ENCODE measurements at places on chromosomes 16 and 17.

DNA sequence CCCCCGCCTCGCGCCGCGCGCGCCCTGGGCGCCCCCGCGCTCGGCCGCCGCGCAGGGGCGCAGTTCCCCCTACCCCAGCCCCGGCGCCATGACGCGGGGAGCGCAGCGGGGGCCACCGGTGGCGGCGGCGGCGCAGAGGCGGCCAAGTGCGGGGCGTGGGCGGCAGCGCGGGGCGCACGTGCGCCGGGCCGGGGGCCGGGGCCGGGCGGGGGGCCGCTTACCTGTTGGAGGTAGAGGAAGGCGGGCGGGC, 108.3 kb downstream of the ENGASE start:
- no peak for DNase-seq
- peaks cover 25% of the 10 kb centered on the region for H3K27me3 ChIP-seq
- no peak overlapping the region for H3K4me3 ChIP-seq
- H3K27ac ChIP-seq = no peak overlapping the region
- H3K4me1 ChIP-seq = peaks cover 1% of the 10 kb centered on the region

DNA sequence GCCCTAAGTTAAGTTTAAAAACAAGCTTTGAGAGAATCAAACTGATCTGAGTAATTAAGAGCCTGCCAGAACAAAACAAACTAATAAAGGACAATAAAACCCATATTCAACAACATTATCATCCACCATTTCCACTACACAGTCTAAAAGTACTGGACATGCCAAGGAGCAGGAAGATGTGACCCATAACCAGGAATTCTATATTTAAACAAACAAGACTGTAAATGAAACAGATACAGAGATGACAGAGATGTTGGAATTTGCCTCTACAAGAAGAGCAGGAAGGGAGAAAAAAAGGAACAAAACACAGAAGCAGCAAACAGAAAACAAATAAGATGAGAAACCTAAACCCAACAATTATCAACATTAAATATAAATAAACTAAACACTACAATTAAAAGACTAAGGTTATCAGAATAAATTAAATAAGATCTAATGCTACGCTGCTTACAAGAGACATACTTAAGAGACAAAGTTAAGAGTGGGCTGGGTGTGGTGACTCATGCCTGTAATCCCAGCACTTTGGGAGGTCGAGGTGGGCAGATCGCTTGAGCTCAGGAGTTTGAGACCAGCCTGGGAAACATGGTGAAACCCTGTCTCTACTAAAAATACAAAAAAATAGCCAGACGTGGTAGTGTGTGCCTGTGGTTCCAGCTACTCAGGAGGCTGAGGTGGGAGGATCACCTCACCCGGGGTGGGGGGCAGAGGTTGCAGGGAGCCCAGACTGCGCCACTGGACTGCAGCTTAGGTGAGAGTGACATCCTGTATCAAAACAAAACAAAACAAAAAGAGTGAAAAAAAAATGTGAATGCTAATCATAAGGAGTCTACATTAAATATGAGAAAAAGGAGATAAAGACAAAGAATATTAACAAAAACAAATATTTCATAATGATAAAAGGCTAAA, 50.6 kb downstream of the CREBBP start:
- H3K36me3 ChIP-seq = peaks cover 34% of the 10 kb centered on the region
- no peak overlapping the region for H3K4me3 ChIP-seq
- H3K27me3 ChIP-seq = no peaks in the 10 kb centered on the region
- H3K27ac ChIP-seq = no peak overlapping the region
- no peak for DNase-seq

- peak; percentile 87 for DNase-seq
- peaks cover 53% of the 10 kb centered on the region for H3K4me1 ChIP-seq
- H3K36me3 ChIP-seq = peaks cover 63% of the 10 kb centered on the region
- no peaks in the 10 kb centered on the region for H3K27me3 ChIP-seq
- peak overlapping the region; percentile 93 for H3K4me3 ChIP-seq
Measured at GRCh38 chr17:78127239-78127887, 1.2 kb downstream of the TMC6 start.

DNA sequence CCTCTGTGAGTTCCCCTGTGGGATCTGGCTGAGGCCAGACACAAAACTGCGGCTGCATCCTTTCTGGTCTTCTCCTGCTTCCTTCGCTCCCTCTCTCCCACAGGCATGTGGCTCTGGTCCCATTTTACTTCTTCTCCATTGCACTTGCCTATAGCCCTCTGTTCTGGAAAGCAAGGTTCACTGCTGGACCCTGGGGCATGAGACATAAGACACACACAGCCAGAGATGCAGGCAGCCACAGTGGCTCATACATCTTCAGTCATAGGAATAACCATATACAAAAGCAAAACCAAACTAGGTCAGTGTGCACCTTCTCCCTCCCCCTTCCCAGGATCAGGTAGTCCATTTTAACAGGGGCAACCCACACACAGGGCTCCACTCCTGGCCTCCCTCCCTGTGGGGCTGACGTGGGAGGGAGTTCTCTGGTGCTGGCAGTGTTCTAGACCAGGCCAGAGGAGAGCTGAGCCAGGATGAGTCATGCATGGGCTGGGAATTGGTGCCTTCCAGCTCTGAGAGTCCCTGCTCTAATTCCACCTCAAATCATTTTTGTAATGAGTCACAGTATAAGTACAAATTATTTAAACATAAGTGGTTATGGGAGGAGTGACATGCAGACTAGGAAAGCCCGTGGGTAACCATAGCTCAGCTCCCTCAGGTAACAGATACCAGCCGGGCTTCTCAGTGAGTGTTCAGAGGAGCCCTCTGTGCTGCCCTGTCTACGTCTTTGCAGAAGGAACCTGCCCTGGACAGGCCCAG, 58.0 kb downstream of the ASIC2 start:
- H3K4me3 ChIP-seq = no peak overlapping the region
- DNase-seq = no peak

DNA sequence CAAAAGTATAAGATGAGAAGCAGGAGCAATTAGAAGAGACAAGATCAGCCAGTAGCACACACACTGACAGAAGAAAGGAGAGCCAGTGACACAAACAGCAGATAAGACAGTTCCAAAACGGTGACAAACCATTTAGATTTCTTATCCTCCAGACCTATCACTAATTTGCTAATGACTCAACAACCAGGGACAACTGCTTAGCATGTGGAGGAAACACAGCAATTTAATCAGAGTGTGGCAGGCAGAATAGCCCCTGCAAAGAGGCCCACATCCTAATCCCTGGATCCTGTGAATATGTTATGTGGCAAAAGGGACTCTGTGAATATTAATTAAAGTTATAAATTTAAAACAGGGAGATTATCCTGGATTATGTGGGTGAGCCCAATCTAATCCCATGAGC, 81.1 kb downstream of the CACNG1 start:
- peaks cover 33% of the 10 kb centered on the region for H3K36me3 ChIP-seq
- H3K27me3 ChIP-seq = no peaks in the 10 kb centered on the region
- H3K27ac ChIP-seq = no peak overlapping the region
- DNase-seq = no peak
- peaks cover 3% of the 10 kb centered on the region for H3K4me1 ChIP-seq

DNA sequence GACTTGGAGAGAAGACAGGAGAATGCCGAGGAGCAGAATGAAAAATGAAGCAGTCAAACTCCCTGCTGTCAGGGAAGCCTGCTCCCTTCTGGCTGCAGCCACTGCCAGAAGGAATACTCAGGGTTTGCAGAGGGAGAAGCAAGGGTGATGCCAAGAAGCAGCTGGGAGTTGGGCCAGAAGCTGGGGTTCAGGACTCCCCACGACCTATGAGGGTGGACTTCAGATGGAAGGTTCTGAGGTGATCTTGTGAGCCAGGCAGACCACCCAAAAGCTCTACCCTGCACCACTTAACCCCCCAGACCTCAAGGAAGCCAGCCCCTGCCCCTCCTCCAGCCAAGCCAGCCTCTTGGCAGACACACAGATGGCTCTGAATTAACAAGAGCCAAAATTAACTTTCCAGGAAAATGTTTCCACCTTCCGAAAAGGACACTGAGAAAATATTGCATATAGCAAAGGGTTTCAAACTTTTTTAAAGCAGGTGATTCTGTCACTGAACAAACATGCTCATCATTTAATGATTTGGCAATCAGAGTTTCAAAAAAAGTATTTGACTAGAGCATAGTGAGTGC, 126.0 kb upstream of the ERCC4 start:
- no peak overlapping the region for H3K4me3 ChIP-seq
- no peaks in the 10 kb centered on the region for H3K4me1 ChIP-seq
- H3K27ac ChIP-seq = no peak overlapping the region
- H3K36me3 ChIP-seq = no peaks in the 10 kb centered on the region
- no peaks in the 10 kb centered on the region for H3K27me3 ChIP-seq

DNA sequence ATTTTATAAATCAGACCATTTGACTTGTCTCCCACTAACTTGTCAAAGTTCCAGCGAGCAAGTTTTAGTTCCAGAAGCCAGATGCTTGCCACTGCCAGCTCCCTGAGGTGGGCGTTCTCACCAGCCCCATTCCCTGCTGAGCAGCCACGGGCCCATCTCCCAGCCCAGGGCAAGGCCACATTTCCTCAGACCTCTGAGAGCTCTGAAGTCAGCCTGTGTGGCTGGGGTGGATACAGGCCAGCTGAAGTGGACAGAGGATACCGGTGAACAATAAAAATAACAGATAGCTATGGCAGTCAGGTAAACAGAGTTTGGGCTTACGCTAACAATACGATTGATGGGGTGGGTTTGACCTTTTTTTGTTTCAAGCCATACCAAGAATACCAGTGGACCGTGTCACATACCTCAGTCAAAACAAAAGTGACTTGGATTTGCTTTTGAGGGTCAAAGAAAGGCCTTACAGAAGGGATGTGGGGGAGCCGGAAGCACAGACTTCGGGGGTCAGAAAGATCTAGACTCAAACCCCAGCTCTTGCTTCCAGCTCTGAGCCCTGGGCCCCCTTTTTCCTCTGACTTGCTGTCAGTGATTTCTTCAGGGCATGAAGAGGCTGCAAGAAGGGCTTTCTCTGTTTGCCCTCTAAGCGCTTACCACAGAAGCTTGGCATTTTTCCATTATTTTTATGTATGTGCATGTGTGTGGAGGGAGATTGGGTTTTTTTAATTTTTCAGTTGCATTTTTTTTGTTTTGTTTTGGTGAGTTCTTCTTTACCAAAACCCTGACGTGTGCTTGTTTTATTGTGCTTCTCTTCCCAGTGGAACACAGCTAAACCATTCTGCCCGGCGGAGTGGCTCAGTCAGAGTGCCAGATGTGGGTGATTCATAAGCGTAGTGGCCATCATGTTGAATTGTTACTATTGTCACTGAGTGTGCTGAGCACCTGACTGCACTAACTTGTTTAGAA, 109.9 kb downstream of the GNAO1 start:
- H3K36me3 ChIP-seq = no peaks in the 10 kb centered on the region
- no peak for DNase-seq
- H3K27ac ChIP-seq = no peak overlapping the region
- no peaks in the 10 kb centered on the region for H3K4me1 ChIP-seq

GRCh38 chr16:69322343-69322742, 8.0 kb downstream of the PDF start:
- no peak for DNase-seq
- H3K4me1 ChIP-seq = peaks cover 17% of the 10 kb centered on the region
- H3K27me3 ChIP-seq = no peaks in the 10 kb centered on the region
- no peak overlapping the region for H3K4me3 ChIP-seq
- no peak overlapping the region for H3K27ac ChIP-seq

- H3K4me3 ChIP-seq = no peak overlapping the region
- no peak for DNase-seq
- no peak overlapping the region for H3K27ac ChIP-seq
- H3K27me3 ChIP-seq = peaks cover 4% of the 10 kb centered on the region
- H3K36me3 ChIP-seq = no peaks in the 10 kb centered on the region
Measured at GRCh38 chr17:55661963-55662834, 60.5 kb downstream of the TMEM100 start.

DNA sequence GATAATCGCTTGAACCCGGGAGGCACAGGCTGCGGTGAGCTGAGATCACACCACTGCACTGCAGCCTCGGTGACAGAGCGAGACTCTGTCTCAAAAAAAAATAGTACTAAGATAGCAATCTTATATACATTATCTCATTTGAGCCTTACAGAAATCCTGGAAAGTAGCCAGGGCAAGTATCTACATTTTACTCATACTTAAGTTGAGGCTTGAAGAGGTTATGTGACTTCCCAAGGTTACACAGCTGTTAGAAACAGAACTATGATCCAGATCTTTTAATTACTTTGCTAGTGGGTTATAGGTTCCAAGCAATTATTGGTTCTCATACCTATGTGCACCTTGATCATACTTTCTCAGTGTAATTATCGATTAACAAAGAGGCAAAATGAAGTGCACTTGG, 15.4 kb downstream of the C17orf78 start:
- H3K4me3 ChIP-seq = no peak overlapping the region
- no peaks in the 10 kb centered on the region for H3K36me3 ChIP-seq
- no peak overlapping the region for H3K27ac ChIP-seq
- peaks cover 18% of the 10 kb centered on the region for H3K4me1 ChIP-seq

- peak overlapping the region; percentile 28 for H3K4me3 ChIP-seq
- H3K27me3 ChIP-seq = peaks cover 57% of the 10 kb centered on the region
- H3K36me3 ChIP-seq = peaks cover 15% of the 10 kb centered on the region
- peak overlapping the region; percentile 43 for H3K27ac ChIP-seq
Measured at GRCh38 chr16:51150165-51150887, 744 bp downstream of the SALL1 start.
